ENCODE measurements at places on chromosomes 13 and 19.

DNA sequence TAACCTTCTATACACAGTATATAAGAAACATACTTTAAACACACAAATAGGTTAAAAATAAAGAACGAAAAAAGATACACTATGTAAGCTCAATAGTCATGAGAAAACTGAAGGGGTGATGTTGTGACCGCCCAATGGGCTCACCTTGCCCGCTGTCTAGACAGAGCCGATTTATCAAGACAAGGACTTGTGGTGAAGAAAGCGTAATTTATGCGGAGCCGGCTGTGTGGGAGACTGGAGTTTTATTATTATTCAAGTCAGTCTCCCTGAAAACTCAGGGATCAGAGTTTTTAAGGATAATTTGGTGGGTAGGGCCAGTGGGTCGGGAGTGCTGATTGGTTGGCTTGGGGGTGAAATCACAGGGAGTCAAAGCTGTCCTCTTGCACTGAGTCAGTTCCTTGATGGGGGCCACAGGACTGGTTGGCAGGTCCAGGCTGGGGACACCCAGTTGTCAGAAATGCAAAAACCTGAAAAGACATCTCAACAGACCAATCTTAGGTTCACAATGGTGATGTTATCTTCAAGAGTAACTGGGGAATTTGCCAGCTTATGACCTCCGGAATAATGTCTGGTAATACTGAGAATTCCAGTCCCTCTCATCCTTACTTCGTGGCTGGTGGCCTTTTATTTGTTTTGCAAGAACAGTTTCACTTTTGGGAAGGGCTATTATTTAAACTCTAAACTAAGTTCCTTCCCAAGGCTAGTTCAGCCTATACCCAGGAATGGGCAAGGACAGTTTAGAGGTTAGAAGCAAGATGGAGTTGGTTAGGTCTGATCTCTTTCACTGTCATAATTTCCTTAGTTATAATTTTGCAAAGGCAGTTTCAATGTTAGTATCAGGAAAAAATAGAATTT lies 96.6 kb downstream of the UBL3 start:
- DNase-seq: no peak

- DNase-seq: no peak
Measured at GRCh38 chr13:43432958-43433357, 353.8 kb downstream of the ENOX1 start.

DNA sequence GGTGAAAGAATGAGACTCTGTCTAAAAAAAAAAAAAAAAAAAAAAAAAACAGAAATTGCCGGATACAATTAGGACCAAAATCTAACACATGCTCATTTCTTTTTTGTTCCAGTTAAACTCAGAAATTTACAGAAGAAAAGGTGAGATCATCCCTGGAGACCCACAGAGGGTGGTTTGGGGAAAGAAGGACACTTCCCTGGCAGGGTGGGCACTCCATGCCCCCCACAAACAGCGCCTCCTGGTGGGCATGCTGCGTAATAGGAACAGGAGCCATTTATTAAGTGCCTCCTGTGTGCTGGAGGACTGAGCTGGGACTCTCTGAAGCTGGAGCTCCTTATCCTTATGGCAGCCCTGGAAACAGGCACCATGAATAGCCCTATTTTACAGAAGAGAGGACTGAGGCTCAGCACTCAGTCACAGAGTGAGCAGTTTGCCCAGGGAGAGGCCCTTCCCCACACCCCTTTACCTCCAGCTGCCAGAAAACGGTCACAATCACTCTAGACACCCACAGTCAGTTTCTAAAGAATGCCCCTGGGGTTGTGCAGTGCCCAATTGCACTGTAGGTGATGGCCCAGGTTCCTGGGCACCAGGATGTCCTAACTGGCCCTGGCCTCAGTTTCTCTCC lies 10.1 kb downstream of the C19orf38 start:
- DNase-seq: peak; percentile 72

DNA sequence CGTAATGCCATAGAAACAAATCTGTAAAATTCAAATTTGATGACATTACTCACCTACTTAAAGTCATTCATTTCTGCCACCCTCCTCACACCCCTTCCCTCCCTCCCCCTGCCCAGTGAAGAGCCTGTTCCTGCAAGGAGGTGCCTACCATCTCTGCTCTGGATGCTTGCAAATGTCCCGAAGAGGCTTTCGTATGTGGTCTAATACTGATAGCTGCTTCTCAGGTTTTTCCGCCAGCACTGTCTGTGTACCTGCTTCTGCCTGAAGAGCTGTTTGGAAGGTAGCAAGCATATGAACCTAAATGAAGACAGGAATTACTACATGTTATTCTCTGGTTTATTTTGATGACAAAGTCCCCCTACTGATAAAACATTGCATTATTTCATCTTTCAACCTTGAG lies 57.1 kb downstream of the GPALPP1 start:
- DNase-seq: no peak

- DNase-seq: no peak
Measured at GRCh38 chr19:8575467-8575997, 1.7 kb downstream of the MYO1F start.

DNA sequence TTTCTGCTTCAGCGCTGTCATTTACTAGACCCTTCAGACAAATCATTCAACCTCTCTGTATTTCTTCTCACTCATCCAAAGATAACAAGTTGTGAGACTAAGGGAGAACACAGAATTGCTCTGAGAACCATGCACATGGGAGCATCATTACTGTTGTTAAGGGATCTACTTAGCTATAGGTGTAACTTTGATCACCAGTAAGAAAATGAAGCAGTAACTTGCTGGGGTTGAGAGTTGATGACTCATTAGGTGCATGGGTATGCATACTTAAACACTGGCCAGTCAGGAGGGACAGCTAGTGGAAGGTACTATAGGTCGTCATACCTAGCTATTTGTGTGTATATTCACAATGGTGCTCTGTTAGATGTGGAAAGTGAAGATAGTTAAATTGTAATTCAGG lies 61.5 kb downstream of the B3GLCT start:
- DNase-seq: no peak

DNA sequence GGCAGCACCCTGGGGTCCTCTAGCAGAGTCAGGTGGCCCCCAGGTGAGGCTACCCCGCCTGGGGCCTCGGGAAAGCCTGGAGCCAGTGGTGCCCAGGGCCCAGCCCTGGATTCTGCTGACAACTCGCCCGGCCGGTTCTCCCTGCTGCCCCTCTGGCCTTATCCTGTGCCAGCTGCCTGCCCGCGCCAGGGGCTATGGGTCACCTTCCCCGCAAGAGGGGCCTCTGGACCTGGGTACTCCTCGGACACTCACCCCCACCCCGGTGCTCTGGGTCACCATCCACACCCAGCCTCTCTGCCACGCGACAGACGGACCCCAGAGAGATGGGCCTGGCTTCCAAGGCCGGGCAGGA lies 24.0 kb downstream of the ZBTB7A start:
- no peak for DNase-seq

- no peak for DNase-seq
Measured at GRCh38 chr13:52319876-52320275, 86.1 kb downstream of the THSD1 start.

- DNase-seq: peak; percentile 98
Measured at GRCh38 chr19:17539238-17540117, 16.0 kb upstream of the COLGALT1 start.

DNA sequence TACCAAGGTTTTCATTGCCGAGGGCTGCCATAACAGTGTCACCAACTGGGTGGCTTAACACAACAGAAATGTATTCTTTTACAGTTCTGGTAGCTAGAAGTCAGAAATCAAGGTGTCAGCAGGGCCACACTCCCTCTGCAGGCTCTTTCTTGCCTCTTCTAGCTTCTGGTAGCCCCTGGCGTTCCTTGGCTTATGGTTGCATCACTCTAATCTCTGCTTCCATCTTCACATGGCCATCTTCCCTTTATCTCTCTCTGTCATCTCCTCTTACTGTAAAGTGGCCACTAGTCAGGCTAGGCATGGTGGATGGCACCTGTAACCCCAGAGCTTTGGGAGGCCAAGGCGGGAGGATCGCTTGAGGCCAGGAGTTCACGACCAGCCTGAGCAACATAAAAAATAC lies 38.0 kb upstream of the MRI1 start:
- no peak for DNase-seq

GRCh38 chr13:40433577-40433976 lies 232.9 kb downstream of the FOXO1 start:
- no peak for DNase-seq

- DNase-seq: no peak
Measured at GRCh38 chr13:94119360-94119936, 360.0 kb downstream of the DCT start.

DNA sequence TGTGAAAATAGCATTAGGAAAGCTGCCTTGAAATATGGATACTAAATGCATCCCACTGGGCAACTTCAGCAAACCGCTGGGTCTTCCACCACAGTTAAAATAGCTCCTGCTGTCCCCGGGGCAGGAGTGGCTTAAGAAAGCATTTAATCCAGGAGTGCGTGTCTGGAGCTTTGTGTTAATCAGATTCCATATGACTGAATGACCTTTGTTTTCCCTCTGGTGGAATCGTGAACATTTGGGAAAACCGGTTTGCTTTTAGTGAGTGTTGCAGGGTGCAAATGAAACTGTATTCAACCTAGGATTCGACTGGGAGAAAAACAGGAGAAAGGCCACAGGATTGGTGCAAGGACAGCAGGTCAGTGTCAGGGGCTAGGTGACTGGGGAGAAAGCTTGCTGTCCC lies 237.6 kb upstream of the MAB21L1 start:
- peak; percentile 52 for DNase-seq

GRCh38 chr19:48746738-48747575 lies at the start of gene IZUMO1:
TSS of gene IZUMO1 (minus strand) at chr19:48746909. CDS start at chr19:48745859, 1,050 bp downstream.
- DNase-seq: peak; percentile 91

DNA sequence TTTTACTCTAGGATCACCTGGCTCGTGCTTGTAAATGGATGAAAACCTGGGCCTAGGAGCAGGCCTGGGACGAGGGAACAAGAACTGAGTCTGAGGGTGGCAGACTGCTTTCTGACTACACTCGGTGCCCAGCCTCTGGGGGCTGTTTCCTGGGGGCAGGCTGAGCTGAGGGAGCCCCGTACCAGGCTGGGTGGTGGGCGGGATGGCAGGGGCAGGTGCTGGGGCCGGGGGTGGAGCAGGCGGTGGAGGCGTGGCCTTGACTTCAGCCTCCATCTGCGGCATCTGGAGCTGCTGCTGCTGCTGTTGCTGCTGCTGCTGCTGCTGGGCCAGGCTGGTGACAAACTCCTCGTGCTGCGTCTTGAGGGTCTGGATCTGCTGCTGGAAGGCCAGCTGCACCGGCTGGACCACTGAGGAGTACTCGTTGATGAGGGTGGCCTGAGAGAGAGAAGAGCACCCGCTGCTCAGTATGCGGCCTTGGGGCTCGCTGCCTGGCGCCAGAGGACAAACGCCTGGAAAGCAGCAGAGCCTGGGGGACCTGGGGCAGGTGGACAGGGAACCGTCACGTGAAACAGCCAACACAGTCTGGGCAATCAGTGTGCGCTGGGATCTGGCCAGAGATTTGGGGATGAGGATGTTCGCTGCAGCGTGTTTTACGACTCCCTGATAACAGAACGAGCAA lies 12.6 kb downstream of the CHERP start:
- DNase-seq: no peak

- peak; percentile 74 for DNase-seq
Measured at GRCh38 chr19:13082192-13083007, 20.3 kb downstream of the LYL1 start.

GRCh38 chr13:48504606-48505005 lies 28.3 kb downstream of the RCBTB2 start:
- DNase-seq: no peak

DNA sequence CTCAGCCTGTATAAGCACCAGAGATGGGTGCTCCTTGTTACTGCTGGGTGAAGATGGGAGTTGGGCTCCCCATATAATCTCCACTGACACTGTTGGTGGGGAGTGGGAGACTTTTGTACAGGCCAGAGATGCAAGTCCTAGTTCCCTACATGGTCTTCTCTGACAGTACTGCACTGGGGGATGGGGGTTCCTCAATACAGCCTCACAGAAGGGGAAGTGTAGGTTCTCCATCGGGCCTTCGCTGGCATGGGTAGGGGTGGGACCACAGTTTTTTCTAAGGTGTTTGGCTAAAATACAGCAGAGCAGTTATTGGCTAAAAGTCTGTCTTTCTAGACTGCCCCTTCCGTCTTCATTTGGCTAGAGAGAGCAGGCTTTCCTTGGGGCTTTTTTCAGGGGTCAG lies 167.2 kb upstream of the SERP2 start:
- DNase-seq: no peak

- no peak for DNase-seq
Measured at GRCh38 chr13:45162194-45162593, 38.7 kb downstream of the KCTD4 start.

DNA sequence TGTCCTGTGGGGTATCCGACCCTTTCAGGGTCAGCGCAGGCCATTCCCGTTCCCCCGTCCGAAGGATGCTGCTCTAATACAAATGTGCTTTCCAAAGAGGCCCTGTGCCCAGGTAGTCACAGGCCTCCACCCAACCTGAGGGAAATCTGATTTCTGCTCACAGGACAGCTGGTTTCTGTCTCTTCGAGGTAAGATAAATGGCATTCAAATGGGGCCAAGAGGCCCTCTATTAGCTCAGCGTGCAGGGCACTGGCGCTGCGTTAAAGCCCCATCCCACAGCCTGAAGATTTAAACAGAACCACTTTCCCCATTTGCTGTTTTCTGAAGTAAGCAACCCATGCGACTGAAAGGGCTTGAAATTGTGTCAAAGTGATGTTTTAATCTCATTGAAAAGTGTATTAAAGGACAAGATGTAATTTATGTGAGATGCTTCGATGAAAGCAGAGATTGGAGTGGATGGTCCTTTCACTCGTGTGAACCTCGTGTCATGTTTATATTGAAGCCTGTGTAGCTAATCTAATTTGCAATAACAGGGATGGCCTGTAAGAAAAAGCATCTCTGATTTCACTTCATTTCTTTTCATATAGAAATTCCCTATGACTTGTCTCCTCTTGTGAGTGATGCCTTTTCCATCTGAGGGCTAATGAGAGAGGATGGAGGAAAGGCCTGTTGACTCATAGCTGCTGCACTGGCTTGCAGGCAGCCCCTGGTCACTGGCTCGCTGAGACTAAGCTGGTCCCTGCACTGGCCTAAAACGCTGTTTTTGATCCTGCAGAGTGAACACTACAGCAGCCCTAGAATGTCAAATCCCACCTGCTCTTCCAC lies 7.3 kb upstream of the SOX1 start:
- peak; percentile 63 for DNase-seq

DNA sequence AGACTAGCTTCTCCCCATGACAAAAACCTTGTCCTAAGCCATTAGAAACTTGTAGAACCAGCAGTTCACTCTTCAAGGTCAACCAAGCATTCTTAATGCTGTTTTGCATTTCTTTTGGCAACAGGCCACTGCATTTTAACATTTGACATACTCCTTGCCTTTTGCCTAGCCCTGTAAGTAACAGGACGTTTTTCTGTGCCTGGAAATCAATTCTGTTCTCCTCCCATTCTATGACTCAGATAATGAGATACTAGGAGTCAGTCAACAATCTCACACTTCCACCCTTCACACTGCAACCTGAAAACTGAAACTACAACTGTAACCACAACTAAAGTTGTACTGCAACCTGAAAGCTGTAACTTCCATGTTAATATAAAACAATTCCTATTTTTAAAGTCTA lies 268.7 kb downstream of the MZT1 start:
- peak; percentile 38 for DNase-seq

- no peak for DNase-seq
Measured at GRCh38 chr19:50826492-50827240, 3.1 kb upstream of the KLK1 start.

- no peak for DNase-seq
Measured at GRCh38 chr13:25654322-25654721, 282.5 kb downstream of the ATP8A2 start.

Measured in neural progenitor cell (in vitro differentiated cells).